ENCODE measurements at places on chromosomes 16 and 17. TPM values are rescaled to one million over a fixed set of nuclear protein-coding genes. Genes with fewer than 3 reads are reported as not detected.

Gene HSF4
- total RNA-seq, result 30.3 TPM

Gene SEZ6
- not detected for total RNA-seq

Gene JUP
- 0.12 TPM for total RNA-seq

Gene LASP1
- 135 TPM for total RNA-seq

GRCh38 chr16:53632526-53632925 is 71.1 kb downstream of the RPGRIP1L start:
- DNase-seq, result no peak

GRCh38 chr17:53420035-53420641 is 402.6 kb upstream of the KIF2B start:
- DNase-seq, result no peak

- no peak for DNase-seq
Observed at GRCh38 chr17:3890082-3890877, 2.6 kb downstream of the CAMKK1 start.

DNA sequence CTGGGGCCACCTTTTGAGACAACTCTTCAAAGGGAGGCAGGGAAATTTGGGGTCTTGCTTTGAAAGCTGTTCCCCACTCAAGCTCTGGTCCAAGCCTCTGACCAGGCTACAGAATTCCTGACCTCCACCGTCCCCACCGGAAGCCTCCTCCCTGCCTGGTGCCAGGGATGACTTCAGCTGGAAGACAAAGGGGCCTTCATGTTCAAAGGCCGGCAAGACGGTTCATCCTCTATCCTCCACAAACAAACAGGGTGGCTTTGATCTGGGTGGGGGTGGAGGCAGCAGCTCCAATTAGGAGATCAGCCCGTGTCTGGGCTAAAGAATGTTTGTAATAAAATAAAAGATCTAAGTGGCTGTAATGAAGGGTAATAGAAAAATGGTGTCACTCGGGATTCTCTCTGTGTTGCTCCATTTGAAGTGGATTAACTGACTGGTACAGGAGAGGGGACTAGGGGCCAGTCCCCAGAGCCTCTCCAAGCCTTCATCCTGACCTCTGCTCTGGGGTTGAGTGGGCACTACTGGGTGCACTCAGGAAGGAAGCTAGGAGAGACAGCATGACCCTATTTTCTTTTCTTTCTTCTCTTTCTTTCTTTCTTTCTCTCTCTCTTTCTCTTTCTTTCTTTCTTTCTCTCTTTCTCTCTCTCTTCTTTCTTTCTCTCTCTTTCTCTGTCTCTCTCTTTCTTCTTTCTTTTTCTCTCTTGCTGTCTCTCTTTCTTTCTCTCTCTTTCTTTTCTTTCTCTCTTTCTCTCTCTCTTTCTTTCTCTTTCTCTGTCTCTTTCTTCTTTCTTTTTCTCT is 27.5 kb upstream of the NKD1 start:
- DNase-seq, result no peak

GRCh38 chr17:62840871-62841270 is 32.8 kb upstream of the MARCHF10 start:
- DNase-seq, result no peak
